Fibroblast of mammary gland (primary cell): ENCODE measurements at places on chromosomes 12 and 14.

GRCh38 chr14:104446611-104447010, 133.0 kb upstream of the C14orf180 start:
- no peak for DNase-seq

DNA sequence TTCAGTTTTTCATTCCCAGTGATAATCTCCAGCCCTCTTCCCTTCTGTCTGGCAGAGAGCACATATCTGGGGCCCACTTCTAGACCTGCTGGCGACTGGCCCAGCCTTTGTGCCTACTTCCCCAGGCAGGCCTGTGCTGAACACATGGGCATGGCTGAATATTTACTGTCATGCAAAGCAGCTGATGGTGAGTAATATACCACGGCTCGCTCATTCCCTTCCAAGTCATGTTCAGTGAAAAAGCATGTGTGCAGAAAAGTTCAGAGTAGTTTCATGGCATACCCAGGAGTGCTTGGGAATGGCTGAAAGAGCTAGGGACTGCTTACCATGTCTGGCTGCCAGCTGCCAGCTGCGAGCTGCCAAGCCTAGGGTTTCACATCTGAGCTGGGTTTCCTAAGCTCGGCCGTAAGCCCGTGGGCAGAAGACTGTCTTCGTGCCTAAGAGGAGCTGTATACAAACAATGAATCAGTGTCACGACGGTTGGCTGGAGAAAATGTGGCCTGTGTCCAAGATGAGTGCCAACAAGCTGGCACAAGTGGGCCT, 179.9 kb upstream of the PELI2 start:
- peak; percentile 27 for DNase-seq

DNA sequence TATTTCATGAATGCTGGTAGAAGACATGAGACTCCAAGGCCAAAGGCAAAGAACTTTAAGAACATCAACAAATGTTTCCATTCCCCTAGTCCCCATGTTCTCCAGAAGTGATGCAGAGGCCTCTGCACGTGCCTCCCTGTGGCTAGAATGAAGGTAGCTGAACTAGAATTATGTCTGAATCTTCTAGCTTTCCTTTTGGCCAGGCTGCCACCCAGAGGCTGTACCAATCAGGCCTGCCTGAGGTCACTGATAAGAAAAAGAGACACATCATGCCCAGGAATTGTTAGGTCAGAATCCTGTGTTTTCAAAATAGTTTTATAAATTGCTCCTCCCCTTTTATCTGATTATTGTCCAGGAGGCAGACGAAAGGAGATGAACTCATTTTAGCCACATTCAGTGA, 188.0 kb upstream of the SLC16A7 start:
- DNase-seq = no peak

GRCh38 chr12:131260954-131261353, 307.2 kb downstream of the ADGRD1 start:
- no peak for DNase-seq

- no peak for DNase-seq
Measured at GRCh38 chr12:105846331-105846730, 292.4 kb downstream of the NUAK1 start.
